ENCODE measurements at places on chromosomes 3 and 15. TPM values are rescaled to one million over a fixed set of nuclear protein-coding genes. Genes with fewer than 3 reads are reported as not detected.

Gene PARP15
- total RNA-seq: not detected

Gene ECE2
- not detected for total RNA-seq

Gene FOXB1
- total RNA-seq: not detected

Gene CEMIP
- 955 TPM for total RNA-seq

Gene GCNT3
- total RNA-seq: 0.23 TPM

Gene STX19
- not detected for total RNA-seq

Gene CFAP100
- total RNA-seq: not detected

Gene HES1
- 24.2 TPM for total RNA-seq

Gene EDC3
- 10.9 TPM for total RNA-seq

Gene ANKDD1A
- total RNA-seq: 15.3 TPM
